ENCODE measurements at places on chromosomes 7 and 10.

DNA sequence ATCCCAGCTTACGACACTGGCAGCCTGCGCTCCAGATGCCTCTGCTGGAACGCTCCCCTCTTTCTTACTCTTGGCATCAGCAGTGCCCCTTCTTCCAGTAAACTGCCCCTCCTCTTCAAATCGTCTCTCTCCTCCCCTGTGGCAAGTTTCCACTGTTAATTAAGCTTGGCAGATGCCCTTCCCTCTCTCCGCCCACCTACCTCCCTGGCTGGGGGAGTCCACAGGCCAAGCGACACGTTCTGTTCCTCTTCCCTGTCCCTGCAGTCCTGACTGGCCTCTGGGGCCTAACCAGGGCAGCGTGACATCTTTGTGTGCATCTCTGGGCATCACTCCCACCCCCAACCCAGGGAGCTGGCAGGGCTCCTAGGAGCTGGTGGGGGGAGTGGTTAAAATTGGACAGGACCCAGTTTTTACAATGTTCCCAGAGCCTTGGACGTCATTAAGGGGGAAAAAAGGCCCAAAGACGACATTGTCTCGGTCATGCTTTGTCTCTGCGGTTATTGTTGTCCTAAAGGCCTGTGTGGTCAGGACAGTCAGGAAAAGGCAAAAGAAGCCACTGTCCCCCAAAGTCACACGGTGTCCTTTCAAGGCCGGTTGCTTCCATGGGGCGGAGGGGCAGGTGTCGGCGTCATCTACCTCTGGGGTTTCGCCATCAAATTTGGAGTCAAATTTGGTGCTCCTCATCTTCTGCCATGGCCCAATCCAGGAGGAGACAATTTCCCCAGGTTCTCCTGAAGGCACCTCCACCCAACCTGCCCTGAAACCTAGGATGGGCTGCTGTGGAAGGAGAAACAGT is 54.2 kb downstream of the DLG5 start:
- DNase-seq, result no peak

GRCh38 chr10:58742141-58742540 is 229.5 kb downstream of the BICC1 start:
- no peak for DNase-seq

DNA sequence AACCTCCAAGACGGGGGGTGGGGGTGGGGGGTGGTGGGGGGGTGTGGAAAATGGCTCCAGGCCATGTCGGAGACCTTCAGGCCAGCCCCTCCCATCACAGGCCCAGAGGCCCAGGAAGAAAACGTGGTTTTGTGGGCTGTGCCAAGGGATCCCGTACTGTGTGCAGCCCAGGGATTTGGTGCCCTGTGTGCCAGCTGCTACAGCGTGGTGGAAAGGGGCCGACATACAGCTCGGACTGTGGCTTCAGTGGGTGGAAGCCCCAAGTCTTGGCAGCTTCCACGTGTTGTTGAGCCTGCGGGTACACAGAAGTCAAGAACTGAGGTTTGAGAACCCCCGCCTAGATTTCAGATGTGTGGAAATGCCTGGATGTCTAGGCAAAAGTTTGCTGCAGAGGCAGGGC is 259.7 kb downstream of the HGF start:
- DNase-seq, result no peak

- DNase-seq, result no peak
Measured at GRCh38 chr10:83222832-83223742, 916.2 kb upstream of the GHITM start.

- no peak for DNase-seq
Measured at GRCh38 chr10:122277526-122278136, 6.5 kb downstream of the BTBD16 start.

DNA sequence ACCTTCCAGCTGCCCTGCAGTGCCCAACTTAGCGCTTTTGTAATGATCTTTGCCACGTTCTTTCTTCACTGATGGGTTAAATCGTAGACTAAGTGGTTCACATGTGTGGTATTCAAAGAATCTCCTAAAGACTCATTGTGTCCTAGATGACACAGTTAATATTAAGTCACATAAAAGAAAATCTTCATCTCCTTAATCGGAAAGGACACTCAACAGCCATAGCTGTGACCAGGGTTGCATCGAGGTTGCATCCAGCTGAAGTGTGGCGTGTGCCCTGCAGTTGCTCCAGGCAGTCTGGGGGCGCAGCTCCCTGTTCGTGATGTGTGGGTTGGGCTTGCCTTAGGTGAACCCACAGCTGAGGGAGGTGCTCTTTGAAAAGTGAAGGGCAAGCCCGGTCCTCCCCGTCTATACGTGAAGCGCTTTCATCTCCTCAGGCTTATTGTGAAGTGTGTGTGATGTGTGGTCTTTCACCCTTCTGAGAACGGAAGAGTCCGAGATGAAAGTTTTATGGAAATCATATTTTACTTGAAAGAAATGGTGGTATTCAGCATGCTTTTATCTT is 122.7 kb downstream of the TRRAP start:
- DNase-seq, result no peak

DNA sequence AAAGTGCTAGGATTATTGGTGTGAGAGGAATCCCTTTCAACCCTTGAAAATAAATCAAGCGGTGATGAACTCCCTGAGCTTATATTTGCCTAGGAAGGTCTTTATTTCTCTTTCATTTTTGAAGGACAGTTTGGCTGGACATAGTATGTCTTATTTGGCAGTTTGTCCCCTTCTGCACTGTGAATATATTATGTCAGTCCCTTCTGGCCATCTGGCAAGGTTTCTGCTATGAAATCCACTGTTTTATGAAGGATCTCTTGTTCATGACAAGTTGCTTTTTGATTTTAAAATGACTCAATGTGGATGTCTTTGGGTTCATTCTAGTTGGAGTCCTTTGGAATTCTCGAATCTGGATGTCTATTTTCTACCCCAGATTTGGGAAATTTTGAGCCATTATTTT is 21.7 kb upstream of the MCM10 start:
- no peak for DNase-seq

- no peak for DNase-seq
Measured at GRCh38 chr7:41339913-41340676, 362.8 kb downstream of the INHBA start.

GRCh38 chr7:25482631-25483030 is 254.3 kb upstream of the NPVF start:
- no peak for DNase-seq

- DNase-seq, result no peak
Measured at GRCh38 chr7:55476852-55477780, 95.2 kb downstream of the VOPP1 start.

DNA sequence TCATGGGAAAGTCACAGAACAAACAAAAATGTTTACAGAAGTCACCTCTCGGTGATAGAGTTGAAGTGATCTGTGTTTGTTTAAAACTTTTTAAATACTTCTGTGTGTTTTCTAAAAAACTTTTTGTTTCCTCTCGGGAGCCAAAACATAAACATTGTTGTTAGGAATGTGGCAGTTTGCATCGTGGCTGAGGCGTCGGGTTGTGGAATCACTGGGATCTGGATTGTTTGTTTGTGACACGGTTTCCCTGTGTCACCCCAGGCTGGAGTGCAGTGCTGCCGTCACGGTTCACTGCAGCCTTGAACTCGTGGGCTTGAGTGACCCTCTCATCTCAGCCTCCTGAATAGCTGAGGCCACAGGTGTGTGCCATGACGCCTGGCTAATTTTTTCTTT is 29.0 kb upstream of the SUN1 start:
- DNase-seq, result no peak

DNA sequence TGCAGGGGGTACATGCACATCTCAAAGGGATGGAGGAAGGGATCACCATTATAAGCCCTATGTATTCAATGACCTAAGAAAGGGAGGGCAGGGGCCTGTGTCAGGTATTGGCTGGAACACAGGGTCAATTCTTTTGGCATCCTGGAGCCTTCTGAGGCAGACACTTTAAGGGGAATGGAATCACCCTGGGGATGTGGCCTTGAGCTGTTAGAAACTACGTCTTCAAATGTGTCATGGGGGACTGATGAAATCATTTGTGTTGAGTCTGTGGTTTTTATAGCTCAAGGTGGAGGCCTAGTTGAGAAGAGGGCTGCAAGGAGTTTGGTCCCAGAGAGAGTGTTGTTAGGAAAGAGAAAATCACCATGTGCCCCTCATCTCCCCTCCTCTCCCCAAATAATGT is 206.1 kb upstream of the CELF2 start:
- DNase-seq, result no peak

GRCh38 chr10:77493851-77494261 is 143.8 kb downstream of the KCNMA1 start:
- DNase-seq, result no peak

DNA sequence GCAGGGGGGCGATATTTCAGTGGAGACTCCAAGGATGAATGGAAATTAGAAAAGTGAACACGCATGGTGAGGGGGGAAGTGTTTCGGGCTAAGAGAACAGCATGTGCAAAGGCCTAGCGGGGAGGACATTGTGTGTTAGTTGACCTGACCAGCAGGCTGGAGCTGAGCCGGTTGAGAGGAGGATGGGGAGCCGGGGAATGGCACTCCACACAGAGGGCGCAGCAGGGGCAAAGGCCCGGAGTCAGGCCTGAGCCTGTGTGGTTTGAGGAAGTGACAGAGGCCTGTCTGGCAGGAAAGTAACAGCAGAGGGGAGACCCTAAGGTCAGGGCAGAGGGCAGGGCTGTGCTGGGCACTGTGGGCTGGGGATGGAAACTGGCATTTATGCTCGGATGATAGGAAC is 83.2 kb upstream of the ZNF479 start:
- DNase-seq, result no peak

DNA sequence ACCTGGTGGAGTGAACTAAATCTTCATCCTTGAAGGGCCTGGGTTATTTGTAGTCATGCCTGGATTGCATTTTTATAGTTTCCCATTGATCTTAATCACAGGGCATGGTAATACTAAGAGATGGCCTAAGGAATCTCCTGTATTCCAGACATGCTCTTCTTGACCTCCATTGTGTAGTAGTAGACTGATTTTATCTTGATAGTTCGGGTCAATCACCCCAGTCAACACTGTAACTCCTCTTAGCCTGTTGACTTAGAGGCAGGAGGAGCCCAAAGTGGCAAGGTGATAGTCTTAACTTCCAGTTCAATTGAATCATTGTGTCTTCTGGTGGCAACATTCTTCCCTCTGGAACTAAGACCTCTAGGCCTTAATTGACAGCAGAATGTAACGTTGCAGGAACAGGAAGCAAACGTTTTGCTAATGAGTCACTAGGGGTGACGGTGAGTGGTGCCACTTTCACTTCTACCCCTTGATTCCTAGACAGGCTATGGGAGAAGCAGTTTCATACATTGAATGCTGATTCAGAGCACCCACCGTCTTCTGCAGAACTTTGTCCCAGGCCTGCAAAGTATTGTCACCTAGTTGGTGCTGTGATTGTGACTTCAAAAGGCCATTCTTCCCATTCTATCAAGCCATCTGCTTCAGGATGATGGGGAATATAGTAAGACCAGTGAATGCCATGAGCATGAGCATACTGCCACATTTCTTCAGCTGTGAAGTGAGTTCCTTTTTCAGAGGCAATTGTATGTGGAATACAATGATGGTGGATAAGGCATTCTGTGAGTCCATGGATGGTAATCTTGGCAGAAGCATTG is 24.0 kb upstream of the PAPSS2 start:
- DNase-seq, result no peak

GRCh38 chr7:44311561-44312495 is 13.6 kb downstream of the CAMK2B start:
- no peak for DNase-seq

Data from NCI-H524 (cell line).